ENCODE measurements at places on chromosomes 7 and 10.

DNA sequence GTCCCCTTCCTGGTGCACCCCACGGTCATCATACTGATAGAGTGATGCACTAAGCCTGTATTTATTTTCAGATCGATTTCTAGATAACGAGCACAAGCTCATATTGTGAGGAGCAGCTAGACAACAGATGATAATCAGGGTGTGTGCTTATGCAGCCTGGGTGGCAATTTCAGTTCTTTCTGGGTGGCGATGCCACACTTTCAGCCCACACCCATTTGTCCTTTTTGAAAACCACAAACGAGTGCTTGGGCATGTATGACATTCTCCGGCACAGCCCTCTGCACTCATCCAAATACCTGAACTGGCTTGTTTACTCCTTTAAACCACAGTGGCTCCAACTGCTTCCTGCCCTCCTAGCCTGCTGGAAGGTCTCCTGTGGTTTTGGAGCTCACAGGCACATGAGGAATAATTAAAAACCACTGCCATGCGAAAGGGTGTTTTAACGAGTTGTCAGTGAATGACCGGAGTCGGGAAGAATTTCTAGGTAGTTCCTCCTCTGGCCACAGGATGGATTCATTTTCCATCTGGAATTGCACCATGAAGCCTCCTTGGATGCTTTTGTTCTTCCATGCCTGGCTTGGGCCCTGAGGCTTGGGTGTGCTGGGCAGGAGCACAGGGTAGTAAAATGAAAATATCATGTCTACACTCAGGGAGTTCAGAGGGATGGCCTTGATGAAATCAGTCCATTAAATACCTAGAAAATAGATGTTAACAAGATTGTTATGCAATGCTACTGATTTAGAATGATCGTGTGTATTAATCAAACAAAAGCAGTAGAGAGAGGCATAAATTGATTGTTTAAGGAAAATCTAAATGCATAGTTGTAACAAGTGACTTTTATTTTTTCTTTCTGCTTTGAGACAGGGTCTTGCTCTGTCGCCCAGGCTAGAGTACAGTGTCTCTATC lies 52.4 kb upstream of the ITGB1 start:
- H3K27ac ChIP-seq = peak overlapping the region; percentile 91
- H3K4me3 ChIP-seq = peak overlapping the region; percentile 53
- no peaks in the 10 kb centered on the region for H3K27me3 ChIP-seq
- no peak for DNase-seq
- H3K4me1 ChIP-seq = peaks cover 35% of the 10 kb centered on the region

- DNase-seq = no peak
- no peak overlapping the region for H3K4me3 ChIP-seq
- H3K4me1 ChIP-seq = no peaks in the 10 kb centered on the region
- no peak overlapping the region for H3K27ac ChIP-seq
- H3K27me3 ChIP-seq = no peaks in the 10 kb centered on the region
- no peaks in the 10 kb centered on the region for H3K36me3 ChIP-seq
These were observed 79.3 kb downstream of the ITGB8 start for GRCh38 chr7:20409961-20410360.

DNA sequence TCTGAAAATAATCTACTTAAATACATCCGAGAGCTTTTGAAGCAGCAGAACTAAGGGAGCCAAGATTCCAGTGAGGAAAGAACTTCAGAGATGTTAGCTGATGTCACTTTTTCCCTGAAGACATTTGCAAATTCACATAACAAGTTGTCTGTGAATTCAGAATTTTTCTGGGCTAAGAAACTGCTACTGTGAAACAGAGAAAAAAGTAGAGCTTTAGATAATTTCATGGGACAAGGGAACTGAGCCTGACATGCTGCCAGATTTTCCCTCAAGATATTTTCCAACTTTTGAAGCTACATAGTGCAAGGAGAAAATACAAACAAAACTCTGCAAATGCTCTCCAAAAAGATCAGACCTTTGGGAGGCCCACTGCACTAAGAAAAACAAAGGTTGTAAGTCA lies 484.2 kb downstream of the ANKRD7 start:
- H3K4me3 ChIP-seq = no peak overlapping the region
- H3K4me1 ChIP-seq = no peaks in the 10 kb centered on the region
- no peak for DNase-seq
- no peaks in the 10 kb centered on the region for H3K27me3 ChIP-seq
- H3K27ac ChIP-seq = no peak overlapping the region

GRCh38 chr10:71622154-71622526 lies 97.4 kb downstream of the C10orf105 start:
- H3K4me1 ChIP-seq = peaks cover 7% of the 10 kb centered on the region
- peaks cover 8% of the 10 kb centered on the region for H3K27me3 ChIP-seq
- DNase-seq = no peak
- H3K36me3 ChIP-seq = no peaks in the 10 kb centered on the region

GRCh38 chr7:7231000-7231399 lies 48.7 kb downstream of the C1GALT1 start:
- no peak for DNase-seq
- no peak overlapping the region for H3K27ac ChIP-seq
- peaks cover 13% of the 10 kb centered on the region for H3K4me1 ChIP-seq
- no peak overlapping the region for H3K4me3 ChIP-seq
- H3K27me3 ChIP-seq = no peaks in the 10 kb centered on the region

GRCh38 chr10:104331208-104331838 lies 6.9 kb downstream of the ITPRIP start:
- no peak overlapping the region for H3K4me3 ChIP-seq
- no peak for DNase-seq
- H3K4me1 ChIP-seq = peaks cover 59% of the 10 kb centered on the region
- peak overlapping the region; percentile 54 for H3K27ac ChIP-seq
- H3K27me3 ChIP-seq = no peaks in the 10 kb centered on the region

DNA sequence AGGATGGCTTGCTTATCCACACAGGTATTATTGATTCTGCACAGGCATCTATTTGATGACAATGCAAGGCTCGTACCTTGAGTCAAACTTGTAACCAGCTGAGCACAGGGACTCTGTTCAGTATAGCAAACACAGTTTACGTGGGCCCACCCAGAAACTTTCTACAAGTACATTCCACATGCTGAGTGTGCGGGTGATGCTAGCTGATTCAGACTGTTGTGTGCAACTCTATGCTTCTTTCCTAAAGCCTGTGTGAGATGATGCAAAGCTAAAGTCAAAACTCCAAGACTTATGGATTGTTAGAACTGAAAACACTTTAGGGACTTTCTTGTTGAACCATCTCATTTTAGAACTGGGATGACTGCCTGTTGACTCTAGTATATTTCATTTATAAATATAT lies 21.5 kb upstream of the CALD1 start:
- H3K36me3 ChIP-seq = no peaks in the 10 kb centered on the region
- H3K27ac ChIP-seq = no peak overlapping the region
- H3K27me3 ChIP-seq = peaks cover 3% of the 10 kb centered on the region
- no peak overlapping the region for H3K4me3 ChIP-seq
- no peak for DNase-seq
- H3K4me1 ChIP-seq = peaks cover 3% of the 10 kb centered on the region

GRCh38 chr10:75019370-75019769 lies 92.1 kb upstream of the SAMD8 start:
- no peak overlapping the region for H3K27ac ChIP-seq
- DNase-seq = peak; percentile 20
- no peak overlapping the region for H3K4me3 ChIP-seq
- peaks cover 15% of the 10 kb centered on the region for H3K36me3 ChIP-seq

- no peak overlapping the region for H3K4me3 ChIP-seq
- H3K27me3 ChIP-seq = no peaks in the 10 kb centered on the region
- H3K27ac ChIP-seq = peak overlapping the region; percentile 62
- H3K4me1 ChIP-seq = peaks cover 42% of the 10 kb centered on the region
- peaks cover 10% of the 10 kb centered on the region for H3K36me3 ChIP-seq
These were observed 5.3 kb downstream of the ZNF273 start for GRCh38 chr7:64908358-64908757.

GRCh38 chr7:139671967-139672366 lies 105.8 kb downstream of the HIPK2 start:
- H3K4me3 ChIP-seq = no peak overlapping the region
- peaks cover 30% of the 10 kb centered on the region for H3K4me1 ChIP-seq
- no peak for DNase-seq
- no peaks in the 10 kb centered on the region for H3K27me3 ChIP-seq
- no peak overlapping the region for H3K27ac ChIP-seq

DNA sequence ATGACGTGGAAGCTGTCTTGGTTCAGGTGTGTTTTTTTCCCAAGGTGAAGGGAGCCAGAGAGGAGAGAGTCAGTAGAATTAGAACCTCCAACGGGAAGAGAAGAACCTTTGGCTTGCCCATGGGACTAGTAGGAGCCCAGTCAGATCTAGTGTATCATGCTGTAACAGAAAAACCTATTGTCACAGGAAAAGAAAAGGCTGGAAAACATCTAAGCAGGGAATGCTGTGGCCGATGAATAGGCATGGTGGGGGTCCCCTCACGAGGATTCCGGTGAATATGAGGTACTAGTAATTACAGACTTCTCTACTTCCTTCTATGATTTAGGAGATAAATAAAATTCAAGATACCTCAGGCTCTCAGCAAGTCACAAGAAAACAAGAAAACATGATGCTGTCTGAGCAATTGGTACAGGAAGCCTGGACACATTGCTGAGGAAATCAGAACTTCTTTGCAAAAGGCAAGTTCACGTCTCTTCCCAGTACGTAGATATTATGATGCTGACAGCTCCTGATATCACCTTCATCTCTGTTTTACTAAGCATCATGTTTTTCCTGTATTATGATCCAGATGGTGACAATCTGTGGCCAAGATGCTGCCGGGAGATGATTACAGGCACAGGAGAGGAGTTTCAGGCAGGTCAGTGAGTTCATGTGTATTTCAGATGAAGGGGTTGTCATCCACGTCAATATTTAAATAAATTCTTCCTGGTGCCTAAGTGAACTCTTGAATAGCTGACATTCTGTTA lies 54.3 kb upstream of the NPY start:
- H3K4me1 ChIP-seq = peaks cover 18% of the 10 kb centered on the region
- H3K27me3 ChIP-seq = no peaks in the 10 kb centered on the region
- DNase-seq = no peak
- H3K36me3 ChIP-seq = no peaks in the 10 kb centered on the region
- no peak overlapping the region for H3K27ac ChIP-seq

DNA sequence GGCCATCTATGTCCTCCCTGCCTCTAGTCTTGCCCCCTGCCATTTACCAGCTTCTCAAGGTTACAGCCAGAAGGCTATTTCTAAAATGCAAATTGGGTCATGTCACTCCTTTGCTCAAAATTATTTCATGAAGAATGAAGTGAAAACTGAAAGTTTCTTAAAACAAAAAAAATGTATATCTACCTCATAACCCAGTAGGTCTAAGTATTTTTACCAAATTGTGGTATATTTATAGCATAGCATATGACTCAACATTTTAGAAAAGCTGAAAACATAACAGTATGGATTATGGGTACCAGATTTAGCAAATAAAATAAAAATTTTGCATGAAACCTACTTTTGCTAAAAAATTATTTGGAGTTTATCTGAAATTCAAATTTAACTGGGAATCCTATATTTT lies 78.4 kb downstream of the SLC16A9 start:
- no peaks in the 10 kb centered on the region for H3K36me3 ChIP-seq
- no peak for DNase-seq
- no peak overlapping the region for H3K4me3 ChIP-seq

DNA sequence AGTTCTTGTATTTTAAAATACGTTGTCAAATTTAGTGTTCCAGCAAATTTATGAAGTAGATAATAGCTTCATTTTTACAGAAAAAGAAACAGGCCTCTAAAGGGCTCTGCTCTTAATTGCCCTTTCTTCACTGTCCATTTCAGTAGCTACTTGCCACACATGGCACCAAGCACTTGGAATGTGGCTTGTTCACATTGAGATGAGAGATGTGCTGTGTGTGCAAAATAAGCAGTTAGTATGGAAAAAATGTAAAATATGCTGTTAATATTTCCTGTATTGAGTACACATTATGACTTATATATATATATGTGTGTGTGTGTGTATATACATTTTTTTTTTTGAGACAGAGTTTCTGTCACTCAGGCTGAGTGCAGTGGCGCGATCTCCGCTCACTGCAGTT lies 19.5 kb downstream of the RBM33 start:
- no peak overlapping the region for H3K4me3 ChIP-seq
- DNase-seq = no peak
- no peaks in the 10 kb centered on the region for H3K27me3 ChIP-seq
- H3K36me3 ChIP-seq = peaks cover 17% of the 10 kb centered on the region

- H3K27me3 ChIP-seq = no peaks in the 10 kb centered on the region
- no peaks in the 10 kb centered on the region for H3K36me3 ChIP-seq
- peak overlapping the region; percentile 79 for H3K4me3 ChIP-seq
- H3K4me1 ChIP-seq = peaks cover 17% of the 10 kb centered on the region
- DNase-seq = peak; percentile 65
These were observed 76.0 kb downstream of the HIP1 start for GRCh38 chr7:75662579-75663301.

GRCh38 chr10:125557311-125557710 lies 125.7 kb downstream of the TEX36 start:
- no peaks in the 10 kb centered on the region for H3K4me1 ChIP-seq
- peaks cover 8% of the 10 kb centered on the region for H3K27me3 ChIP-seq
- no peak for DNase-seq

DNA sequence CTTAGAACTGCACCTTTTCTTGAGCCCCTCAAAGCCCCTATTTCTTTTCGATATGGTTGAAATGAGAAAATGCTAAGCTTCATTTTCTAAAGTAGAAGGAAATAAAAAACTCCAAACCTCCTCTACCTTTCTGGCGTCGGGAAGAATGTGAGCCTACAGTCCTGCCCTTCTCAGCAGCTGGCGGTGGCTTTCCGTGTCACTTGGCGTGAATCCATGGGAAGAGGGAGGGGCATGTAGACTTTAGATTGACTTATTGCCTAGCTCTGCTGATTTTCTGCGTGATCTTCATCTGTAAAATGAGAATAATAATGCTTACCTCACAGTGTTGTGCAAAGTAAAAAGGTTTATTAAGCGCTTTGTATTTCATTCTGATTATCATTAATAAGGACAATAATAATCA lies 35.0 kb downstream of the PRR15 start:
- H3K4me1 ChIP-seq = no peaks in the 10 kb centered on the region
- no peaks in the 10 kb centered on the region for H3K27me3 ChIP-seq
- no peak for DNase-seq
- no peak overlapping the region for H3K27ac ChIP-seq
- no peaks in the 10 kb centered on the region for H3K36me3 ChIP-seq
- H3K4me3 ChIP-seq = no peak overlapping the region

GRCh38 chr7:23020742-23021401 lies 6.9 kb upstream of the HYCC1 start:
- H3K4me1 ChIP-seq = peaks cover 25% of the 10 kb centered on the region
- peaks cover 3% of the 10 kb centered on the region for H3K36me3 ChIP-seq
- no peaks in the 10 kb centered on the region for H3K27me3 ChIP-seq
- no peak for DNase-seq
- H3K27ac ChIP-seq = no peak overlapping the region
- H3K4me3 ChIP-seq = no peak overlapping the region

All from memory B cell (primary cell).